Right hindlimb (tissue), 1 donor: ENCODE measurements at places on chromosomes 12 and 14.
A peak's percentile ranks its signal among the peaks of the same experiment; 100 is the strongest.

- DNase-seq = peak; percentile 89
These were observed 568 bp downstream of the PPM1A start for GRCh38 chr14:60249321-60250256.

- DNase-seq = no peak
These were observed 729.7 kb upstream of the TBX3 start for GRCh38 chr12:115413626-115414025.

GRCh38 chr12:81500788-81501187, 258.4 kb downstream of the PPFIA2 start:
- no peak for DNase-seq

- no peak for DNase-seq
These were observed 70.6 kb upstream of the MYF6 start for GRCh38 chr12:80636832-80637231.

DNA sequence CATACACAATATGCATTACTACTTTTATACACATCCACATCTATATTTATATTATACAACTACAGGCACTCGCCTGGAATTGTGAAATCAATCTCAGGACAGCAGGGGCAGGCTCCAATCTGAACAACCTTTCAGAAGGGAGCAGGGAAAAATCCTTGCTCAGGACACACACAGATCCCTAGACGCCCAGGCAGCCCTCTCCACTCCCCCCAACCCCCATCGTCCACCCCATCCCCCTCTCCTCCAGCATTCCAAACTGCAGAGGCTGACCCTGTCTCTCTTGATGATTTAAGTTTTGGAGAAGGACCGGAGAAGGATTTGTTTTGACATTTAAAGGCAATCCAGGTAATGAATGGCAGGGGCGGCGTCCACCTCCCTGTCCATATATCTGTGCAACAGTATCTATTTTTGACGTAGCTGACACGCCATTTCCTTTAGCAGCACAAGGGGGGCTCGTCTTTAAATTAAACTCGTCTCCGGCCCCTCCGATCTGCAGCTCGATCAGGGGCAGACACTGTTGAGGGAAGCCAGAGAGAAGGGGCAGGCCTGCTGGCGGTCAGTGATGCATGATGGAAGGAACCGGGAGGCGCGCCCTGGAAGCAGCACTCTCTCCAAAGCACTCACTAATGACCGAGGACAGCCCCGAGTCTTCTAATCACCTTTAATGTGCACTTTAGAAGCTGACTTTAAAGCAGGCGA, 95.0 kb upstream of the TBX5 start:
- DNase-seq = no peak

DNA sequence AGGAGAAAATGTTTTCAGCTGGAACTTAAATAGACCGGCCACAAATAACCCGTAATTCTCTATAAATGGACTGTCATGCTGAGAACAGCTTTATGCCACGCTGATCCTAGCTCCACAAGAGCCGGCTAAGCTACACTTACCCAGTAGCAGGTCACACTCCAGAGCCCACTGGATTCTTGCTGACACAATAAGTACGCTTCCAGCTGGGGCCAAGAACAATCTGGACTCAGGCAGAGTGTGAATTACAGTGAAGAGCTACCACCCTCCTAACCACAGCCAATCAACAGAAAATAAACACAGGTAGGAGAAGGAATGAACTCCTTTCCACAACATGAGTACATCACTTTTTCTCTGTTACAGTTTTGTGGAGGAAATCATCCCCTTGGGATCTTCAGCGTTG, 531.3 kb downstream of the GALC start:
- DNase-seq = no peak

DNA sequence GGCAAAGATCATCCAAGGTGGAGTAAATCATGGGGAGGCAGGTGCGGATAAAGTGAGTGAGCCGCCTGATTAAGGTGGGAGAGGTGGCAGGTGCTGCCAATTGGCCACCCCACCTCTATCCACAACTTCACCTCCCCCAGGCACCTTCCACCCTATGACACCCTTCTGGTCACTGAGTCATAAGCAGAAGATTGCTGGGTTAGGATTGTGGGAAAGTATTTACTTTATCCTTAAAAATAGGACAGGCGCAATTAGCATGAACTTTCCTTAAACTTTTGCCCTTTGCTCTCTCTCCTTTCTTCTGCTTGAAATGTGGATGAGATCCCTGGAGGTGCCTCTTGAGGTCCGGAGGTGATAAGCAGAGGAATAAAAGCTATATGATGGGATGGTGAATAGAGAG, 14.9 kb upstream of the BMP4 start:
- no peak for DNase-seq

DNA sequence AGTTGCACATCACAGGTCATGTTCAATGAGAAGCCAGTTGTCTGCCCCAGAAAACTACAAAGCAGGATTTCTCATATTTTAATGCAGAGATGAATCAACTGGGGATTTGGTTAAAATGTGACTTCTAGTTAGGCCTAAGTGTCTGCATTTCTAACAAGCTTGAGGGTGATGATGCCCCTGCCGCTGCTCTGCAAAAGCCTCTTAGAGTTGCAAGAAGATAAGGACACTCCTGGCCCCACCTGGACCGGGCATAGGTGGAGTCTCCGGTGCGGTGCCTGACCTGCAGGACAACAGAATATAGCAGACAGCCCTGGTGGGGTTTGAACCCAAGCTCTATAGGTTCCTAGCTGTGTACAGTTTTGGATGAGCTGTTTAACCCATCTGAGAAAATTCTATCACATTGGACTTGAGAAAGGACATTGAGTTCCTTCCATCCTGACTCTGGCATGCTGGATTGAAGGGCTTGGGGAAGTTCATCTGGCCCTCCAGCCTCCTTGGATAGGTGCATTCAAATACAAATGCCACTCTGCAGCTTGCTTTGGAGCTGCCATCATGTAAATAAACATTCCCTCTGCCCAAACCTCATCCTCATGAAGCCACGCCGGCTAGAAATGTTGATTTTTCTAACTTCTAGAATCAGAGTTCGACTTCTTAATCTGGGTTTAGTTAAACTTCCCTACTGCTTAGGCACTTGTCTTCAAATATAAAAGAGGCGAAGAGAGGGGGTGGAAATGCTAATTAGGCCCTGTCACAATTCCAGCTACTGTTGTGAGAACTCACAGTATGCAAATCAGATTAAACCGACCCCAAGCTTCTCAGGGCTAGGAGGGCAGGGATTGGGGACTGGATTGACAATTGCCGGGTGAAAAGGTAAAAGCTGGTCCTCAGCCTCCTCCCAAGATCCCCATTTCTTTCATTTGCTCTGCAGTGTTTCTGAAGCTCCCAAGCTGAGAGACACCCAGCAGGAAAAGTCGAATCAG, 1225.6 kb downstream of the VRK1 start:
- DNase-seq = no peak

GRCh38 chr12:3071107-3071506, 6.1 kb upstream of the TSPAN9 start:
- DNase-seq = no peak

DNA sequence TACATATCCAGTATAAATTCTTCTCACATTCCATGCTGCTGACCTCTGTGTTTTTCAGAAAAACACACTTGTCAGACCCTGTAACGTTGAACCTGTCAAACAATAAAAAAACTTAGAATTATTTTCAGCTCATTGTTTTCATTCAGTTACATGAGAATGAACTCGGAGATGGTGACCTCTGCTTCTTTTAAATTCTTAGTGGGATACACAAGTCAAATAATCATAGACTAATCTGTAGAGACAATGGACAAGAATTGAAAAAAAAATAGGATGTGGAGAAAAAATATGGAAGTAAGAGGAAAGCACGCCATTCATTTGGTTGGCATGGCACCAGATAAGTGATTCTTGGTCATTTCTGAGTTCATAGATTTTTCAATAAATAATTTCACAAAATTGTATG, 7.2 kb downstream of the CD69 start:
- no peak for DNase-seq

- DNase-seq = no peak
These were observed 54.5 kb downstream of the APAF1 start for GRCh38 chr12:98699586-98699985.

GRCh38 chr14:94663965-94664704, 51.9 kb downstream of the SERPINA3 start:
- no peak for DNase-seq

- DNase-seq = no peak
These were observed 322.6 kb downstream of the CCDC91 start for GRCh38 chr12:28512876-28513275.

DNA sequence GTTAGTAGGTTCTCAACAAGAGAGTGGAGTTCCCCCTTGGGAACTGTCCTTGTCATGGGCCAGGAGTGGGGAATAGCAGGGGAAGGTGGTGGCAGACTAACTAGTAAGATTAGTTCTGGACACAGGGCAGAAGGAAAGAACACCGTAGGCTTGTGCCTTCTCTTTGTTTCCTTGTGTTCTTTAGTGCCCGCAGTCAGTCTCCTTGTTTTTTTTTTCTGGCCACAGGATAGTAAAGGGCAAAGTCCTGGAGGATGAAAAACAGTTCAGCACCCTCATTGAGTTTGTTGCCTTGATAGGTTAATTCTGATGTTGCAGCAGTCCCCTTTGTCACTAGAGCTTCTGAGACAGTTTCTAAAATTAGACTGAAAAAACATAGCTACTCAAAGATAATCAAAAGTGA, 8.4 kb downstream of the PEX5 start:
- DNase-seq = no peak

DNA sequence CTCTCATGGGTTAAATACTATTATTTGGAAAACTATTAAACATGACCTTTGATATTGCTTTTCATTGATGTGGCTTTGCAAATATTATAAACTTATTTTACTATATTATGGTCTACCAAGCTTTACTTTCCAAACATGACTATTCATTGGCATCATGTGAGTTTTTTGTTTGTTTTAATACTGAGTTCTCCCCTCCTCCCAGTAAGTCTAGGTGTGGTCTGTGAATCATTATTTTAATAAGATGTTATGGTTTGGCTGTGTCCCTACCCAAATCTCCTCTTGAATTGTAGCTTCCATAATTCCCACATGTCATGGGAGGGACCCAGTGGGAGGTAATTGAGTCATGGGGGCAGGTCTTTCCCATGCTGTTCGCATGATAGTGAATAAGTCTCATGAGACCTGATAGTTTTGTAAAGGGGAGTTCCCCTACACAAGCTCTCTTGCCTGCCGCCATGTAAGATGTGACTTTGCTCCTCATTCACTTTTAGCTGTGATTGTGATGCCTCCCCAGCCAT, 80.0 kb downstream of the BORCS5 start:
- no peak for DNase-seq

DNA sequence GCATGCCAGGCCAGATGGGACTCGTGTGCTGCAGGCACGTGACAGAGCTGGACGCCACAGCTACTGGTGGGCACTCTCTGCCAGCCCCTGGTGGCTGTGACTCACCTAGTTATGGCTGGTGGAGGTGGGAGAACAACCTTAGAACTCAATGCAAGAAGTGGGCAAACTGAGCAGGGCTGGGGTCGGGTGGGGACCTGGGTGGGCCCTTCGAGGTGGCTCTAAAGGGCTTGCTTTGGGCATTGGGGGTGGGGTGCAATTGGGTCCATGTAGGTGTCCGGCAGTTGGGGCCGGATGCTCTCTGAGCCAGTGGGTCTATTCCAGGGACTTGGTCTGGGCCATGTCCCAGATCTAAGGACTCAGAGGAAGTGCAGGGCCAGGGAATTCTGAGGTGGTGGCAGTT, 5.1 kb upstream of the SERPINA12 start:
- DNase-seq = no peak

GRCh38 chr14:60169722-60170121, 4.5 kb upstream of the DHRS7 start:
- no peak for DNase-seq

GRCh38 chr14:22334275-22334577, 254.8 kb downstream of the DAD1 start:
- DNase-seq = no peak

DNA sequence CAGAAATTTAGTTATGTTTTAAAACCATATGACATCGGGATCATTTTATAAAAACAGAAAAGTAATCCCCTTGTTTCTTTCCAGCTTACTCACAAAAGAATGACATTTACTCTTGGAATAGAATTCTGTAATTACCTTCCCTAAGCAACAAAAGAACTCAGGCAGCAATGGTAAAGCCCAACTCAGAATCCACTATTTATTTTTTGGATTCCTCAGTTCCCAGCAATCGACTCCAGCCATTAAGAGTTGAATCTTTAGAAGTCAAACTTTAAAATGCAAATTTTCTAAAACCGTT, 65.9 kb downstream of the FOXN3 start:
- DNase-seq = no peak

DNA sequence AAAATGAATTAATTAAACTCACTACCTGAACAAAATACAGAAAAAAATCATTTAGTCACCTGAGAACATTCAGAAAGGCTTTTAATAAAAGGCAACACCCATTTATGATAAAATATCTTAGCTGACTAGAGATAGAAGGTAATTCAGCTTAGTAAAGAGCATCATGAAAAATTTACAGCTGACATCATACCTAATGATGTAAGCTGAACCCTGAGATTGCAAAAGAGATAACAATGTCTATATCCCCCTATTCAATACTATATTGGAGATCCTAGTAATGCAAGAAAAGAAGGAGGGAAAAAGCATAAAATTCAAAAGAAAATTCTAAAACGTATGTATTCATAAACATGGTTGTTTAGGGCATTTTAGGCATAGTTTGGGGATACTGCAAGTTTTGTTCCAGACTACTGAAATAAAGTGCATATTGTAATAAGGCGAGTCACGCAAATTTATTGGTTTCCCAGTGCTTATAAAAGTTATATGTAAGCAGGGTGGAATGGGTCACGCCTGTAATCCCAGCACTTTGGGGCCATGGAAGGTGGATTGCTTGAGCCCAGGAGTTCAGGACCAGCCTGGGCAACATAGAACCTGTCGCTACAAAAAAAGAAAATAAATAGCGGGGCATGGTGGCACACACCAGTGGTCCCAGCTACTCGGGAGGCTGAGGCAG, 292.0 kb downstream of the FBXL14 start:
- DNase-seq = no peak

GRCh38 chr12:127297327-127297726, 969.6 kb upstream of the TMEM132C start:
- DNase-seq = no peak

DNA sequence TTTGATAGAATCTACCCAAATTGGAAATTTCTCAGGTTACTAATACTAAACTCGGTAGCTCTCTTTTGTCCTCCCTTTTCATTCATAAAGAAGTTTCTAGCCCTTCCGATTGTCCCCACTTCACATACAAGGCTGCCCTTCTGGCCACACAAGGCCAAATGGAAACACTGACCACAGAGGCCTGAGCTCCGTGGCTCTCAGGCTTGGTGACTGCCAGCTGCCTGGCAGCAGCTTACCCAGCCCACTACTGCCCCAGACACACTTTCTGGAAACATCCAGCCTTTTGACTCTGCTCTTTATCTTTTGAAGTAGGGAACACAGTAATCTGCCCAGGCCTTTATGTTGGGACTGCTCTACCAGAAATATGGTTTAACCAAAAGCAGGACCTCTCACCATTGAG, 167.2 kb downstream of the GCH1 start:
- DNase-seq = peak; percentile 45
